Ascending aorta (tissue), 2 donors: ENCODE measurements at places on chromosomes 12 and 14.

- DNase-seq: no peak
Observed at GRCh38 chr14:77681196-77682157, 26.3 kb downstream of the ALKBH1 start.

DNA sequence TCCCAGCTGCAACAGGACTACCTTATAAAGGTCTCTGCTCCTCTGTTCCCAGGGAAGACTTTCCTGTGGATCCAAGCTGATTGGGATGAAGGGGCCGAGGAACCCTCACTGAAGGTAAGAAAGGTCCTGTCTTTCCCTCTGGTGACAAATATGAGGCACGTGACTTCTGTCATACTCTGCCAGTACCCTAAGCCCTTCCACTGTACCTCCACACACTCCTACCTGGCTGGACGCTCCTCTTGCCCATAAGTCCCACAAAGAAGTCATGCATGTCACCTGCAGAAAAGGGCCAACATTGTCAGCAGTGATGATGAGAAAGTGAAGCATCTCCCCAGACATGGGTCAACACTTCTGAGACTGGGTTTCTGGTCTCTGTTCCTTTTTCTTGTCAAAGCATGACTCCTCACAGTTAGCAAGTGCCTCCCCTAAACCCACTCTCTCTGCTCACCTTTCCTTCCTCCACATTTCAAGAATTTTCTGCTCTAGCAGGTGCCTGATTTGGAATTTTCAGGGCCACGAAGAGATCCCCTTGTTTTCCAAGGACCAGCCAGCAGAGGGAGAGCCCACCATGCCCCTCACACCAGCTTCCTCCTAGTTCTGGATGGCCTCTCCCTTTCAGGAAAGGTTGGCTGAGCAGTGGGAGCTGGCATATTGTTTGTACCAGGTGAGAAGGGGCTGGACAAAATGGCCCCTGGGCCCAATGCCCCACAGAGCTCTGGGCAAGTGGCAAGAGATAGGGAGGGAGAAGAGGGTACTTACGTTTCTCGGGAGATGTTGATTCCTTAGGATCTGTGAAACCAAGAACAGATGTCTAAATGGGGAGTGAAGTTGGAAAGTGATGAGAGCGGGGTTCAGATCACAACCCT lies 3.5 kb downstream of the TAC3 start:
- DNase-seq: no peak

DNA sequence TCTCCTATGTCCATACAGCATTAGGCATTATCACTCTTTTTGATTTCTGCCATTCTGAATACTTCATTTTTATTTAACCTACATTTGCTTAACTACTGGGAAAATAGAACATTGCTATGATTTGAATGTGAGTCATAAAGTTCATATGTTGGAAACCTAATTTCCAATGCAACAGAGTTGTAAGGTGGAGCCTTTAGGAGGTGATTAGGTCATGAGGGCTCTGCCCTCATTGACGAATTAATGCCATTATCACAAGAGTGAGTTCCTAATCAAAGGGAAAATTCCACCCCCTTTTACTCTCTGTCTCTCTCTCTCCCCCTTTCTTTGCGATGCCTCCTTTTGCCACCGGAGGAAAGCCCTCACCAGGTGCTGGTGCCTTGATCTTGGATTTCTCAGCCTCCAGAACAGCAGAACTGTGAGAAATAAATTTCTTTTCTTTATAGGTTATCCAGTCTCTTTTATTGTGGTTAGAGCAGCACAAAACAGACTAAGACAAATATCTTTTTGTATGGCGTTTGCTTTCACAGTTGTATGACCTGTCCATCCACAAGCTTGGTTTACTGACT lies 180.1 kb upstream of the ARID2 start:
- DNase-seq: no peak

DNA sequence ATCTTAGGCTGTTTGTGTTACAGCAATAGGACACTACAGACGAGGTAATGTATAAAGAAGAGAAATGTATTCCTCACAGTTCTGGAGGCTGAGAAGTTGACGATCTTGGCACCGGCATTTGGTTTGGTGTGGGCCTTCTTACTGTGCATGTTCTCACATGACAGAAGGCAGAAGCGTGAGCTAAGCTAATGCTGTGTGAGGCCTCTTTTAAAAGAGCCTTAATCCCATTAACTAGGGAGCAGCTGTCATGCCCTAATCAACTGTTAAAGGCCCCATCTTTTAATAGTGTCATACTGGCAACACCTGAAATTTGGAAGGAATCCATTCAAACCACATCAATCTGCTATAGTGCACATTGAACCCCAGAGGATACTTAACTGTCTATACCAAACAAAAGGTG lies 992.9 kb downstream of the GALC start:
- no peak for DNase-seq

- no peak for DNase-seq
Observed at GRCh38 chr12:110426406-110426805, 22.9 kb upstream of the ANAPC7 start.

DNA sequence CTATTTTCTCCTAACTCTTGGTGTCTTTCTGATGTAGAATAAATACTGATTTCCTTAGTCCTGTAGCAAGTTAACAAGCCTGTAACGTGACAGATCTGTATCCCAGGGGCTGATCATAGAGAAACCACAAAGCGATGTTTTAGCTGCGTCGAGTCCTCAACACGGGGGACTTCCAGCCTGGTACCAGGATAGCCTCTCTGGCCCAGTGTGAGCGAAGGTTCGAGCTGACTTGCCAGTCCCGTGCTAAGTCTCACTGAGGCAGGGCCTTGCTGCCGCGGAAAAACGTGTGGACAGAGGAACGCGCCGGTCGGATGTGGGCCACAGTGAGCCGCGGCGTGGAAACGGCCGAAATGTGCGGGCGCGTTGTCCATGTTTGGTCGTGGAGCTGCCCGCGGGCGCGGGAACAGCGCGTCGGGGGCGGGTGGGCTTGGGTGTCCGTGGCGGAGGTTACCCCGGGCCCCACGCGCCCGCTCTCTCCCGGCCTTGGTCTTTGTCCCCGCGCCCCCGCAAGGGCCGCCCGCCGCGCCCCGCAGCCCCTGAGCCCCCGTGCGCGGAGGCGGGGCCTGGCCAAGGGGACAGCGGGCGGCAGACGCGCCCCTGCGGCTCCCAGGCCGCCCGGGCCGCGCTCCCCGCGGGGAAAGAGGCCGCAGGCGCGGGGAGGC lies 531 bp upstream of the EML1 start:
- no peak for DNase-seq

GRCh38 chr14:64478634-64479250 lies 13.4 kb downstream of the AKAP5 start:
- no peak for DNase-seq

GRCh38 chr12:82874945-82875344 lies 188.2 kb downstream of the TMTC2 start:
- DNase-seq: no peak
